ENCODE measurements at places on chromosomes 1 and 21. TPM values are rescaled to one million over a fixed set of nuclear protein-coding genes. Genes with fewer than 3 reads are reported as not detected.

PLA2G2E gene
- not detected for total RNA-seq

FCRL1 gene
- total RNA-seq = not detected

MYOG gene
- total RNA-seq = not detected

PTGFR gene
- total RNA-seq = 7.8 TPM

DMRTA2 gene
- total RNA-seq = not detected

IFI44 gene
- total RNA-seq = 7.1 TPM

RPE65 gene
- total RNA-seq = not detected

TEKT2 gene
- total RNA-seq = not detected

DNA sequence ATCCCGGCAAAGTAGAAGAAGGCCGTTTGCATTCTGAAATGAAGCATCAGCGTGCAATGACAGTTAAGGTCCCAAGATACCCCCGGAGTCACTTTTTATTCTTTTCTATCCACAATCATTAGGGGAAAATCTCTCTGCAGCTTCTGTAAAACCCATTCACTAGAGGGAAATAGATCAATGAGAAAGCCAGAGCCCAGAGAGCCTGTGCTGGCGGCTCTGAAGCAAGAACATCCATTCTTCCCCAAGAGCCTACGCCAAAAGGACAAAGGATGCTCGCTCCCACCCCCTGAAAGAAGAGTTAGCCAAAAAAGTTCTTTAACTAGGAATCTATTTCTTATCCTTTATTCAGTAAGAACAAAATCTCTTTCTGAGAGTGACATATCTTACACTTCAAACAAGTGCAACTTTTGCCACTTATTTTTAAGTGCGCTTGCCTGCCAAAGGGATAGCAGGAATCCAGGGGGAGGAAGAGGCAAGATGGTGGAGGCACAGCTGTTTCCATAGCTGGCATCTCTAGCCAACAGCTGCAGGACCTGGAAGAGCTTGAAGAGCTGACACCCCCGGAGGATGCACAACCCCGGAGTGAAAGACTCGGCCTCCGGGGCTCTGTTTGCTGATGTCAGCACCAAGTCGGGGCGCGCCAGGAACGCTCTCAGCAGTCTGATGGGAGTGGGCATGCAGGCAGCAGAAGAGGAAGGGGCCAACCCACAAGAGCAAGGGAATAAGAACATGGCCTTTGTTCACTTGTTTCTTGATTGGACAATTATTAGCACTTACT is 68.7 kb downstream of the KCNN3 start:
- H3K4me1 ChIP-seq = no peaks in the 10 kb centered on the region
- H3K4me3 ChIP-seq = no peak overlapping the region
- H3K27ac ChIP-seq = no peak overlapping the region
- H3K27me3 ChIP-seq = peaks cover 94% of the 10 kb centered on the region

DNA sequence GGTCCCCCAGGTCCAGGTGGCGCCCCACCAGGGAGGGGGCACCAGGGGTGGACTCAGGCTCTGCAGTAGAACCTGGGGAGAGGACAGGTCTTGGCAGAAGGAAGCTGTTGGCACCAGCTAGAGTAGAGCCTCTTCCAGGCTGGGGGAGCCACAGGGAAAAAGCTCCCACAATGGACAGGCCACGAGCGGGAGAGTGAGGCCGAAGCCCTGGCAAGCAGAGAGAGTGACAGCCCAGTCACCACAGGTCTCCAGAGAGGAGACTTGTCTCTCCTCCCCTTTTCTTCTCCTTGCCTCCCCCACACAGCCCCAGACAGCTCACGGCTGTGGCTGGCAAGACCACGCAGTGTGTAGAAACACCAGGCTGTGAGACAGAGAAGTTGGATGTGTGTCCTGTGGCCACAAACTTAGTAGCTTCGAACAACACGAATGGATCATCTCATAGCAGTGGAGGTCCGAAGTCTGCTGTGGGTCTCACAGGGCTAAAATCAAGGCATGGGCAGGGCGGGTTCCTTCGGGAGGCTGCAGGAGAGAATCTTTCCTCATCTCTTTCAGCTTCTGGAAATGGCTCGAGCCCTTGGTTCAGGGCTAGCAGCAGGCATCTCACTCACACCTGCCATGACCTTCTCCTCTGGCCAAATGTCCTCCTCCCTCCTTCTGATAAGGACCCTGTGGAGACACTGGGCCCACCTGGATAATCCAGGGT is 3.3 kb downstream of the KRTAP12-4 start:
- no peaks in the 10 kb centered on the region for H3K27me3 ChIP-seq
- no peak for DNase-seq
- no peak overlapping the region for H3K27ac ChIP-seq
- no peaks in the 10 kb centered on the region for H3K36me3 ChIP-seq
- H3K4me1 ChIP-seq = no peaks in the 10 kb centered on the region
- no peak overlapping the region for H3K4me3 ChIP-seq

GRCh38 chr1:179476484-179476883 is 99.3 kb downstream of the NPHS2 start:
- H3K4me1 ChIP-seq = no peaks in the 10 kb centered on the region
- H3K4me3 ChIP-seq = no peak overlapping the region
- no peak for DNase-seq
- H3K36me3 ChIP-seq = no peaks in the 10 kb centered on the region
- H3K27me3 ChIP-seq = no peaks in the 10 kb centered on the region
- no peak overlapping the region for H3K27ac ChIP-seq

- peaks cover 30% of the 10 kb centered on the region for H3K36me3 ChIP-seq
- no peaks in the 10 kb centered on the region for H3K27me3 ChIP-seq
- no peak for DNase-seq
- no peaks in the 10 kb centered on the region for H3K4me1 ChIP-seq
Measured at GRCh38 chr1:180195401-180195800, 34.7 kb upstream of the LHX4 start.

DNA sequence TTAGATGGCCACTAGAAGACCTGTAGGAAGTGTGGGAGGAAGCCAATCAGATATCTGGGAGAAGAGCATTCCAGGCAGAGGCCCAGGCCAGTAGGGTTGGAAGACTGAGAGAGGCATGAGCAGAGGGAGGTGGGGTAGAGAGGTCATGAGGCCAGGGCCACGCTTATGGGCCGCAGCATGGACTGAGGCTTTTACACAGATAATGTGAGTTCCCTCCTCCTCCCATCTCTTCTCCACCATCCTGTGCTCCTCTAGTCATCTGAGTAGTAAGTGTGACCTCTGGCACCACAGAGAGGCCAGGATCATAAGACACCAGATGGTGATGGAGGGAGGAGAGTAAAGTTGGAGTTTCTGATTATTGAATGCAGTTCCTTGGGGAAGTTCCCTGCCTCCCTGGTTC is 17.1 kb downstream of the TTC22 start:
- no peak for DNase-seq
- no peak overlapping the region for H3K27ac ChIP-seq
- H3K36me3 ChIP-seq = 0 out of 2 replicates have a peak, but pooled peaks cover 4% of the 10 kb centered on the region
- H3K4me1 ChIP-seq = no peaks in the 10 kb centered on the region
- H3K27me3 ChIP-seq = no peaks in the 10 kb centered on the region
- H3K4me3 ChIP-seq = no peak overlapping the region

GRCh38 chr21:42461881-42462877 is 33.8 kb downstream of the RSPH1 start:
- H3K36me3 ChIP-seq = no peaks in the 10 kb centered on the region
- no peak overlapping the region for H3K27ac ChIP-seq

DNA sequence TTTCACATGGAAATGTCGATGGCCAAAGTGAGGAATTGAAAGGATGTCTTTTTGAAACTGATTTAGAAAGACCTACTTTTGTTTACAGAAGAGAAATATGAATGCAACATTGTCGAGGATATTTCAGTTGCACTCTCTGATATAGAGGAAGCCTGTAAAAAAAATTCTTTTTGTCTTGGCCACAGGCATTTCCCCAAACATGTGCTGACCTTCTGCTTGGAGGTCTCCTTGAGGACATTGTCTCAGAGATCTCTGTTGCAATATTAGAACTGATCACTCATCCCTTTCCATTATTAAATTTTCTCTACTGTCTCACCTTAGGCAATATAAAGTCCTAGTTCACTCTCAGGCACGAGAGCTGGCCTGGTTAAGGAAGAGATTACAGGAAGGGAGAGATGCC is 16.0 kb downstream of the S100A11 start:
- no peaks in the 10 kb centered on the region for H3K36me3 ChIP-seq
- H3K4me1 ChIP-seq = peaks cover 21% of the 10 kb centered on the region
- no peak overlapping the region for H3K27ac ChIP-seq

- peaks cover 5% of the 10 kb centered on the region for H3K4me1 ChIP-seq
- H3K4me3 ChIP-seq = no peak overlapping the region
- no peak overlapping the region for H3K27ac ChIP-seq
- peaks cover 71% of the 10 kb centered on the region for H3K36me3 ChIP-seq
- no peak for DNase-seq
- no peaks in the 10 kb centered on the region for H3K27me3 ChIP-seq
Measured at GRCh38 chr21:32338209-32338921, 39.7 kb downstream of the MRAP start.

DNA sequence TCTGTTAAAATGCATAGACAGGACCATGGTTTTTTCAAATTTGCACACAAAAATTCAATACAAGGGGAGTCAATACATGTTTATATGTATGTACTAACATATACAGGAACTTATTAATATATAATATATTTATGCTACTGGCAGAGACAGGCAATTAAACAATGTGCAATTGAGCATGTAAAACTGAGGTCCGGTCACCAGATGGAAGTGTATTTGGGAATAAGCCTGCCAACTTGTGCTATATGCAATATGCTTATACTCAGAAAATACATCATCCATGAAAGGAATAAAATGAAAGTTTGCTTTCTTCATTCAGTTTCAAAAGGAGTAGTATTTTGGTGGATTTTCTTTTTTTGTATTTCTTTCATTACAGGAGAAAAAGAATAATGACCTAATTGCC is 640.2 kb upstream of the CXADR start:
- no peaks in the 10 kb centered on the region for H3K4me1 ChIP-seq
- no peak overlapping the region for H3K27ac ChIP-seq
- H3K36me3 ChIP-seq = no peaks in the 10 kb centered on the region
- no peaks in the 10 kb centered on the region for H3K27me3 ChIP-seq
- no peak for DNase-seq

GRCh38 chr1:19465650-19466049 is 19.7 kb downstream of the CAPZB start:
- H3K4me3 ChIP-seq = no peak overlapping the region
- H3K4me1 ChIP-seq = peaks cover 31% of the 10 kb centered on the region
- 0 out of 2 replicates have a peak, but pooled peaks cover 3% of the 10 kb centered on the region for H3K36me3 ChIP-seq
- no peaks in the 10 kb centered on the region for H3K27me3 ChIP-seq
- no peak for DNase-seq
- no peak overlapping the region for H3K27ac ChIP-seq

DNA sequence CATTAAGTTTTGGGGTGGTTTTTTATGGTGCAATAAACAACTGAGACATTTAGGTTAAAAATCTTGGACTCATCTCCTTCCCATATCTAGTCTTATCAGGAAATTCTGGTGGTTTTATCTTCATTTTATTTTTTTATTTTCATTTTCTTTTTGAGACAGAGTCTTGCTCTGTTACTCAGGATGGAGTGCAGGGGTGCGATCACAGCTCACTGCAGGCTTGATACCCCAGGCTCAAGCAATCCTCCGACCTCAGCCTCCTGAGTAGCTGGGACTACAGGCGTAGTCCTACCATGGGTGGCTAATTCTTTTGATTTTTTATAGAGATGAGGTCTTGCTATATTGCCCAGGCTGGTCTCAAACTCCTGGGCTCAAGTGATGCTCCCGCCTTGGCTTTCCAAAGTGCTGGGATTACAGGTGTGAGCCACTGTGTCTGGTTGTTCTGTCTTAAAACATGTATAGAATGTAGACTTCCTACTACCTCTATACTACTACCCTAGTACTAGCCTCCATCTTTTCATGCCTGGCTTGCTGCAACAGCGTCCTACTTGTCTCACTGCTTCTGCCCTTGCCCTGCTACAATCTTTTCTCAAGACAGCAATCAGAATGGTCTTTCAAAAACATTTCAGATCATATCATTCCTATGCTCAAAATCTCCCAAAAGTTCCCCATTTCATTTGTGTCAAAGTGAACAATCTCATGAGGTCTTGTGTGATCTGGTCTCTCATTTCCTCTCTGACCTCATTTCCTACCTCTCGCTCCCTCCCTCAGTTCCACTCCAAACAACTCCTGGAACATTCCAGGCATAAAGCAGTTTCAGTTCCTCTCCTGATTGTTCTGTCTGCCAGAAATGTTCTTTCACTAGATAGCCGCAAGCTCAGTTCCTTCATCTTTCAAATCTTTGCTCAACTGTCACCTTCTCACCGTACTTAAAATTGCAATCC is 5.9 kb upstream of the FCGR2A start:
- H3K4me3 ChIP-seq = no peak overlapping the region
- no peaks in the 10 kb centered on the region for H3K4me1 ChIP-seq

- no peak overlapping the region for H3K4me3 ChIP-seq
- H3K36me3 ChIP-seq = no peaks in the 10 kb centered on the region
- DNase-seq = no peak
- H3K27ac ChIP-seq = no peak overlapping the region
- H3K4me1 ChIP-seq = peaks cover 48% of the 10 kb centered on the region
Measured at GRCh38 chr1:98384461-98385141, 276.9 kb upstream of the SNX7 start.

DNA sequence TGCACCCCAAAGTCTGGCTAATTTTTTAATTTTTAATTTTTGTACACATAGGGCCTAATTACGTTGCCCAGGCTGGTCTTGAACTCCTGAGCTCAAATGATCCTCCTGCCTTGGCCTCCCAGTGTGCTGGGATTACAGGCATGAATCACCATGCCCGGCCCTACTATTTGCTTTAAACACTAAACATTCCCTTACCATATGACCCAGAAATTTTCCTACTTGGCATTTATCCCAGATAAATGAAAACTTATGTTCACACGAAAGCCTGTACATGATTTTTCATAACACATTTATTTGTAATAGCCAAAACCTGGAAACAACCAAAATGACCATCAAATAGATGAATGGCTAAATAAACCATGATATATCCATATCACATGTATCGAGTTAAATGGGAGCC is 35.8 kb downstream of the NDUFS5 start:
- H3K27ac ChIP-seq = no peak overlapping the region
- peak; percentile 45 for DNase-seq
- peaks cover 6% of the 10 kb centered on the region for H3K4me1 ChIP-seq
- H3K27me3 ChIP-seq = no peaks in the 10 kb centered on the region
- no peak overlapping the region for H3K4me3 ChIP-seq

- no peak overlapping the region for H3K27ac ChIP-seq
- no peak for DNase-seq
- no peaks in the 10 kb centered on the region for H3K4me1 ChIP-seq
- H3K27me3 ChIP-seq = no peaks in the 10 kb centered on the region
- no peaks in the 10 kb centered on the region for H3K36me3 ChIP-seq
- H3K4me3 ChIP-seq = no peak overlapping the region
Measured at GRCh38 chr1:88237058-88237457, 447.0 kb upstream of the PKN2 start.

- H3K27ac ChIP-seq = peak overlapping the region; percentile 90
- no peaks in the 10 kb centered on the region for H3K27me3 ChIP-seq
- H3K4me1 ChIP-seq = peaks cover 34% of the 10 kb centered on the region
- peak overlapping the region; percentile 44 for H3K4me3 ChIP-seq
Measured at GRCh38 chr1:219324171-219324570, 150.5 kb downstream of the LYPLAL1 start.

GRCh38 chr1:49728377-49728776 is 295.4 kb downstream of the AGBL4 start:
- peak overlapping the region; percentile 60 for H3K27ac ChIP-seq
- H3K36me3 ChIP-seq = no peaks in the 10 kb centered on the region
- H3K4me3 ChIP-seq = no peak overlapping the region
- no peaks in the 10 kb centered on the region for H3K27me3 ChIP-seq
- peaks cover 13% of the 10 kb centered on the region for H3K4me1 ChIP-seq
- DNase-seq = peak; percentile 84

- H3K36me3 ChIP-seq = no peaks in the 10 kb centered on the region
- H3K4me3 ChIP-seq = no peak overlapping the region
- H3K27me3 ChIP-seq = peaks cover 37% of the 10 kb centered on the region
- H3K27ac ChIP-seq = no peak overlapping the region
- no peaks in the 10 kb centered on the region for H3K4me1 ChIP-seq
- DNase-seq = peak; percentile 5
Measured at GRCh38 chr1:7526196-7526866, 244.8 kb upstream of the VAMP3 start.
